ENCODE measurements at places on chromosomes 4 and X. TPM values are rescaled to one million over a fixed set of nuclear protein-coding genes. Genes with fewer than 3 reads are reported as not detected.

The LUZP4 gene
- not detected for polyA plus RNA-seq

The NLGN4X gene
- polyA plus RNA-seq = 0.05 TPM

The MAGEA2 gene
- not detected for polyA plus RNA-seq

The PFKFB1 gene
- not detected for polyA plus RNA-seq

The FAM156A gene
- polyA plus RNA-seq = 15.3 TPM

The UGT2A1 gene
- not detected for polyA plus RNA-seq

Measured in fibroblast of lung (primary cell).